ENCODE measurements at places on chromosomes 7 and 10. TPM values are rescaled to one million over a fixed set of nuclear protein-coding genes. Genes with fewer than 3 reads are reported as not detected.
A peak's percentile ranks its signal among the peaks of the same experiment; 100 is the strongest.

The GSTO2 gene
- total RNA-seq = 0.65 TPM

DNA sequence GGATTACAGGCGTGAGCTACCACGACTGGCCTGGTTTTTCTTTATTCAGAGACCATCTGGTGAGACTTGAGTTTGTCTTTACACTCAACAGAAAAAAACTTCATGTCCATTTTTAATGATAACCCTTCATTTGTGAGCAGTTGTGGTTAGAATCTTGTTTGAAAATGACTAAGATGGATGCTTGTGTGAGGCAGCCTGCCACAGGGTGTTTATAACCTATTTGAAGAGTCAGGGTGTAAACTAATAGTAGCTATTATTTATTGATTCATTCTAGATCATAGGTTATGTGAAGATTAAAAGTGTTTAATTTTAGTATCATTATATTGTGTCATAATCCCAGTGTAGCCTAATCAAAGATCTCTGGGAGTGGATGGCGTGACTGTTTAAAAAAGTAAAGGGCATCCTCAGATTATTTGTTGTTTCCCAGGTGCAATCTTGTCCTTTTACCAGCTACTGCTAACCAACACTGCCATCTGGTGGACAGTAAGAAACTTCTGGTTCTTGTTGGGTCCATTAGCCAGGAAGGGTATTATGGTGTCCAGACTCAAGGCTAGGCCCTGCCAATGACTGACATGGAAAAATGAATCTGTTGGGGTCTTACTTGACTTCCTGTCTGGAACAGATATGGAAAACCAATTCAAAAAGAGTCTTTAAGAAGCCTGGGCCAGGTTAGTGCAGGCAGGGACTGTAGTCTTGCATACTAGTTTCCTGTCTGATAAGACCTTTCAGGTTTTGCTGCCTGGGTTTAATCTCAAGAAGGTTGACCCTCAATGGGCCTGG lies 24.9 kb downstream of the NRBF2 start:
- peak; percentile 92 for DNase-seq

- no peak for DNase-seq
These were observed 522.3 kb downstream of the PTPRN2 start for GRCh38 chr7:158065340-158065739.

The FAM131B gene
- 0.22 TPM for total RNA-seq

The PSAP gene
- 688 TPM for total RNA-seq

The CHAT gene
- not detected for total RNA-seq

DNA sequence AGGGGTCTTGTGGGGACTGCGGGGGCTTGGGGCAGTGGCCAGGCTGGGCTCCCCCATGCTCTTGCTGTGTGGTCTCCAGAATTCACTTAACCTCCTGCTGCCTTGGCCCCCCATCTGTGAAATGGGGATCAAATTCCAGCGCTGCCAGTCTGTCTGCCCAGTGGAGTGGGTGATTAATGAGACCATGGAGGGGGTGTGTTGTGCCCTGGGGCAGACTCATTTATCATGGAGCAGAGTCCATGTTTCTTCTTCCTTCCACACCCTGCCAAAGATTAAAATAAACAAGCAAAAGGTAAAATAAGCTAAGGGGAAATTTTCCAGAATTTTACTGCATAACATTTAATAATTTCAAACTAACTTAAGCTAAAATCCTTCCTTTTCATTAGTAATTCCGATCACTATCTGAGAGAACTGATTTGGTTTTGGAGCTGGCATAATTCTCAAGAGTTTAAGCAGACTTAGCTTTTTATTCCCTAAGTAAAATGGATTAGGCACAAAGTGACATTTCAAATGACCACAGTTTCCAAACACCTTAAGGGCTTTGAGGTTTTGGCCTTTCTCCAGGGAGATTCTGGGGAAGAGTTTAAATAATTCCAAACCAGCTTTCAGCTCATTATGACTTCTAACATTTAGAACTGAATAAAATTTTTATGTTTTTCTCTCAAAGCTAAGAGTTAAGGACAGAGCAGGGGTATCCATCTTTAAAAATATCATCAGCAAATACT lies 211.9 kb downstream of the CXCL12 start:
- DNase-seq = no peak

The ASB10 gene
- not detected for total RNA-seq

- DNase-seq = peak; percentile 43
These were observed 123.4 kb upstream of the NEBL start for GRCh38 chr10:21020545-21020944.

DNA sequence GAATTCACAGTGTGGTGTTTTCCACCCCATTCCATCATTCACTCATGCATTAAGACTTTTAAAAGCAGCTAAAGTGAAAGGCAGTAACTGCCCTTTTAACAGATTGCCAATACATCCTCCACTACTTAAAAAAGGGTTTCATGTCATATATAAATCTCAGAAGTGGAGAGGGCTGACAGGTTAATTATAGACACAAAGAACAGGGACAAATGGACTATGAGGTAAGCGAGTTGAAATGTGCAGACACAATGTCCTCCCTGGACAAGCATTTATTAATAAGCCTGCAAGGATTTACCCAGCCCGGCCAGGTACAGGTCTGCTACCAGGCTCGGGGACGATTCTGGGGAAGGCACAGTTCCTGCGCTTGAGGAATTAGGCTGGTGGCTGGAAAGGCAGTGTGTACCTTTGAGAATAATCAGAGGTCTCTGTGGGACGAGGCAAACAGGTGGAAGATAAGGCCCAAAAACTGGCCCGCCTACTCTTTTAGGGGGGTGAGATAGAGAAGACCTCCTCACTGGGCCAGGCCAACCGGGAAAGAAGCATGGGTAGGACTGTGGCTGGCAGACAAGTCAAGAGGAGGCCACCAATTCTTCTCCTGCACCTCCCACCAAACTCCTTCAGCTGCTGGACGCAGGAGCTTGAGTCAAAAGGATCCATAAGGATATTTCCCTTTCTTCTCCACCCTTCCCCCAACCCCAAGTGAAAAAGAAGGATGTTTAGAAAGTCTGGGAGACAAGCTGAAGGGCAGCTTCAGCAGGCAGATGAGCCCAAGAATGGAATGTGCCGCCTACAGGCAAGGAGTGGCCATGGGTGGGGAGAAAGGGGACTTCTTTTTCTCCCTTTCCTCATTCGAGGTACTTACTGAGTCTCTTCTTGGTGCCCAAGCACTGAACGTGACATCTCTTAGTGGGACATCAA lies 1.5 kb downstream of the PDLIM1 start:
- DNase-seq = no peak

The CLRN3 gene
- total RNA-seq = 0.22 TPM

DNA sequence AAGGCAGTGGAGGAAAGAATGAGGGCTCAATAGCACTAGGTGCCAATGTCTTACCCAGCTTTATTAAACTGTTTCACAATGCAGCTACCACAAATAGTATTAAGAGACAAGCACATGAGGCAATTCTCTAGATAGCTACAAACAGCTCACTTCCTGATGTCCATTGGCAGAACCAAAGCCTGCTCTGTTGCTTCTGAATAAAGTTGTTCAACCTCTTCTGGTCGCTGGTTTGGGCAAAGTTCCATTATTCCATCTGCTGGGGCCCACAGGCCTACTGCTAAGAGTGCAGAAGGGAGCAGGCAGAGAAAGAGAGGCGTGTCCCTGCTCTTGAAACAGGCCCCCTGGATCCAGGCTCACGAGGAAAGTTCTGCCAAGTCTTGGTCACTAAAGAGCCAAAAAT lies 173.9 kb downstream of the ZNF438 start:
- DNase-seq = peak; percentile 61

- DNase-seq = no peak
These were observed 169.5 kb upstream of the ADCY1 start for GRCh38 chr7:45404622-45405021.

The ERVW-1 gene
- total RNA-seq = not detected

- DNase-seq = no peak
These were observed 527.4 kb upstream of the IGFBP3 start for GRCh38 chr7:46448478-46448877.

- no peak for DNase-seq
These were observed 8.6 kb downstream of the VWC2 start for GRCh38 chr7:49781996-49782395.

The VSIR gene
- 10.7 TPM for total RNA-seq

- no peak for DNase-seq
These were observed 4.6 kb downstream of the C7orf25 start for GRCh38 chr7:42907316-42907715.

The NRCAM gene
- total RNA-seq = 1.2 TPM

The CTNNA3 gene
- total RNA-seq = not detected

DNA sequence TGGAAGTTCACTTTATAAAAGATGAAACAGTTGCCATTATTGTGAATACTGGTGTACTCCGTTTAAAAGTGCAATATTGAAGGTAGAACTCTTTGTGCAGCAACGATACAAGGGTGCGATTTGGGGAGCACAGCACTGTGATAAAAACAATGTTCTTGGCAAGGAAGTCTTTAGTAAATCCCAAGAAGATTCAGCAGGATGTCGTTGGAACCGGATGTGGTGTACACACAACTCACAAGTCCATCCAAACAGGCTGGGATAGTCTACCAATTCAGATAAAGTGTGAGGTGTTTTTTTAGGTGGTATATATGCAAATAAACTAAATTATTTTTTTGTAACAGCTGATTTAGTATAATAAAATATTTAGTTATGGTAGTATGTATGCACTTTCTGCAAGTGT lies 46.7 kb downstream of the ZNF777 start:
- no peak for DNase-seq

DNA sequence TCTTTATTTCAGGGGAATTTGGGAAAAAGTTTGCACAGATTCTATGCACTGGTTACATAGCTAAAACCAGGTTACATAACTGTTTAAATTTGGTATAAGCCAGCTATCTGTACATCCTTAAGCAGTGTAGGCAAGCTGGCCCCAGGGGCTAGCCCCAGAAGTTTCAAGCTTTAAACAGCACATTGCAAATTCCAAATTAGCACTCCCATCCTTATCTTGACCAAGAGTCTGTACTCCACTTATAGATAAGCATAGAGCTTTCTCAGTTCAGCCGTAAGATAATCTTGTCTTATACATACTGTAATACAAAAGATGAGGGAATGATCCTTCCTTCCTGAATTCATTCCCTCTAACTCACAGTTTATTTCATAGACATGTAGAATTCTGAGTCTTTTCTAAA lies 109.3 kb downstream of the SPAG6 start:
- no peak for DNase-seq

The PRR15 gene
- total RNA-seq = not detected

DNA sequence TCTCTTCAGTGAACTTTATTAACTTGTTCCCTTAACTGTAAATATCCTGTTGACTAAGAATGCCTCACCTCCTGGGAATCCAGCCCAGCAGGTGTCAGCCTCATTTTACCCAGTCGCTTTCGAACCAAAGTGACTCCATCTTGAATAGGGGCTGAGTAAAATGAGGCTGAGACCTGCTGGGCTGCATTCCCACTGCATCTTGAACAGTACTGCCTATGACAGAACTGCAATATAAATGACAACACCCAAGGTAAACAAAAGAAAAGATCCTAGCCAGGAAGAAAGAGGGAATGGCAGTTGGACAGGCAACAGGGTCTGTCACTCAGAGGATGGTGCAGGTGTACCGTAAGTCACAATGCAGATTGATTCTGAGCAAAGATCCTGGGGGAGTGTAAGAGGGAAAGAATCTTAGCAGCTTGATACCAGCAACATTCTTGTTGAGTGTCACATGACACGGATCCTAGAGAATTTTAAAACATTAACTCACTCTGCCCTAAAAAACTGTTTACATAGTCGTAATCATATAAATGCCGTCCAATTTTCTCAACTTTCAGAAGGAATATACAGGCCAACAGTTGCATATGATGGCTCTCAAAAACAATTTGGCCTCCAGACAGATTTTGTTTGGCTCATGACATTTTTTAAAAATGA lies 4.4 kb upstream of the FAM107B start:
- DNase-seq = no peak

GRCh38 chr10:57162231-57162630 lies 801.2 kb upstream of the ZWINT start:
- no peak for DNase-seq

The SPDYE3 gene
- total RNA-seq = not detected

The GARIN1A gene
- total RNA-seq = 0.20 TPM

The NUTM2A gene
- total RNA-seq = 0.20 TPM

DNA sequence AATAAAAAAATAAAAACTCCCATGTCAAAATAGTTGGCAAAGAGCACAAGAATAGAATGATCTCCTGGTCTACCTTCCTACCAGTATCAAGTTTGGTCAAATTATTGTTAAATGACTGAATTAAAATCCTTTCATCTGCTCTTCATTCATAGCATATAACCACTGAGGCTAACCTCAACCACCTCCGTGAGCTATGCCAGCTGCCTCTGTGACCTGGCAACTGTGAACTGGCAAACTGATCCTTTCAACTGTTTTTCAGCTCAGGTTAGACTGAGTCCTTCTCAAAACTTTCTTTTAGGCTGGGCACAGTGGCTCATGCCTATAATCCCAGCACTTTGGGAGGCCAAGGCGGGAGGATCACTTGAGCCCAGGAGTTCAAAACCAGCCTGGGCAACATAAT lies 36.1 kb downstream of the NUDCD3 start:
- DNase-seq = no peak

- no peak for DNase-seq
These were observed 11.8 kb downstream of the COG5 start for GRCh38 chr7:107551936-107552335.

DNA sequence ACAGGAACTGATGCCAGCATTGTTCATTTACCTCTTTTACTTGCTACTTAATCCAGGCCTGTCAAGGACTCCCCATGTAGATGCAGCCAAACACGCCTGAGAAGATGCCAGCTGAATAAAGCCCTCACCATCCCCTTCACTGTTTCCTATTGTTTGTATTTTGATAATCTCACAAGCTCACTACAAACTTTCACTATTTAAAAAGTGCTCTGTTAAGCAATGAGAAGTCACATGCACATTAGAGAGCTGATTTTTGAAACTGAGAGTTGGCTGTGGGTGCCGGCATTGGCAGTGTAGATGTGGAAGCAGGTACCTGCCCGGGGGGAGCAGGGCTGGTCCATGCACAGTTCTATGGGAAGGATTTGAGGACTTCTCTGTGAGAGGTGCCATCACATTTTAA lies 169.8 kb upstream of the GRB10 start:
- no peak for DNase-seq

- no peak for DNase-seq
These were observed 25.7 kb downstream of the ZNF503 start for GRCh38 chr10:75375838-75376237.

GRCh38 chr7:128057909-128058308 lies 26.7 kb upstream of the LRRC4 start:
- DNase-seq = no peak

The MYO1G gene
- under 0.01 TPM for total RNA-seq

- DNase-seq = no peak
These were observed 35.8 kb upstream of the EZH2 start for GRCh38 chr7:148919859-148920258.

DNA sequence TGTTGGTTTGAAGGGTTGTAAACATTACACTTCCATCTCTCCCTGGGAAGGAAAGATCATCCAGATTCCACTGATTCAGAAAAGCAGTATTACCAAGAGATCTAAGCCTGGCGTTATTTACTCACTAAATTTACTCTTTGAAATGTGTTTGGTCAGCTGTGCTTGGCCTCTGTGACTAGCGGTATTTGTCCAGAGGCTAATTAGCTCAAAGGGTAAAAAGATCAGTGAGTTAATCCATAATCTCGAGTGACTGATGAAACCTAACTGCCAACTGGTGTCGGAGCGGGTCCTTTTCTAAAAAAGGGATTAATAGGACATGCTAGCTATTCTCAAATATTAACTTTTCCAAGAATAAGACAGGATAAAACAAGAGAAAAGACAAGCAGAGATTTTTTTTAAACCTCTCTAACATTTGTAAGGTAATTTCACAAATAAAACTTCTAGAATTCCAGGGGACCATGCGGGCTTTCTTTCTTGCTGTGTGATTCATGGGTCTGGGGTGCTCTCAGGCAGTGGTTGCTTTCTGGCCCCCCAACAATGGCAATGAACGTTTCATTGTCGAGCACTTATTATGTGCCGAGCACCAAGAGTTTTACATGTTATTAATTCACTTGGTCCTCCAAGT lies 247.3 kb upstream of the AOAH start:
- no peak for DNase-seq

GRCh38 chr10:97003804-97004201 lies 171.7 kb downstream of the LCOR start:
- DNase-seq = no peak

All from lung microvascular endothelial cell (primary cell).